ENCODE measurements at places on chromosomes 3 and 15.

DNA sequence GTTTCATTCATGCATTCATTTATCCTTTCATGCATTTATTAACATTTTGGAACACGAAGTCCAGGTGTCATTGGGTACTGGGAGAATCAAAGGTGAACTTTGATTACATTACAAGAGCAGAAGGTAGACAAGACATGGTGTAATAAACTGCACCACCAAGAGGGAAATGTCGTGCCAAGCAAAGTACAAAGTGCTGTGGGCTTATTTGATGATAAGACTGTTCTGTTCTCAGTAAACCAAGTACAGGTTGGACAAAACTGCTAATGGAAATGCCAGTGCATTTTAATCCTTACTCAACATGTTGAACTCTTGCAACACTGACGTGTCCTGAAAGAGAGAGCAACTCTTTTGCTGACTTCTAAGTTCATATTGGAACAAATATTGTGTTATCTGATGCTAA lies 69.4 kb downstream of the MME start:
- no peak for DNase-seq

- DNase-seq, result peak; percentile 27
These were observed 52.6 kb downstream of the CNTN3 start for GRCh38 chr3:74561881-74562280.

- no peak for DNase-seq
These were observed 3.3 kb downstream of the ETV5 start for GRCh38 chr3:186105543-186105942.

DNA sequence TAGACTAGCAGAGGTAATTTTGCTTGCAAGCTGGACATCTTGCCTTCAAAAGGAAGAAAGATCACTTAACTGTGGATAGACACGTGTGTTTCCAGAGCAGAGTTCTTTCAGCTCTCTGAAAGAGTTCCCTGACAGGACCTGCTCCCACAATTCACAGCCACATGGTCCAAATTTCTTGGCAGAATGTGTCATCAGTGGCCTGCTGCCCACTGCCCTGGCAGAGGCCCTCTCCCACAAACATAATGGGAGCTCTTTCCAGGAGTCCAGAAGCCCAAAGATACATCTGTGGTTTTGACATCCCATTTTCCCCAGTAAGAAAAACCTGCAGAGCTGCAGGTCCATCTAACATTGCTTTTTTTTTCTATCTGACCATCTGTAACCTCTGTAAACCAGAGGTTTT lies 48.3 kb downstream of the SERPINI1 start:
- no peak for DNase-seq

DNA sequence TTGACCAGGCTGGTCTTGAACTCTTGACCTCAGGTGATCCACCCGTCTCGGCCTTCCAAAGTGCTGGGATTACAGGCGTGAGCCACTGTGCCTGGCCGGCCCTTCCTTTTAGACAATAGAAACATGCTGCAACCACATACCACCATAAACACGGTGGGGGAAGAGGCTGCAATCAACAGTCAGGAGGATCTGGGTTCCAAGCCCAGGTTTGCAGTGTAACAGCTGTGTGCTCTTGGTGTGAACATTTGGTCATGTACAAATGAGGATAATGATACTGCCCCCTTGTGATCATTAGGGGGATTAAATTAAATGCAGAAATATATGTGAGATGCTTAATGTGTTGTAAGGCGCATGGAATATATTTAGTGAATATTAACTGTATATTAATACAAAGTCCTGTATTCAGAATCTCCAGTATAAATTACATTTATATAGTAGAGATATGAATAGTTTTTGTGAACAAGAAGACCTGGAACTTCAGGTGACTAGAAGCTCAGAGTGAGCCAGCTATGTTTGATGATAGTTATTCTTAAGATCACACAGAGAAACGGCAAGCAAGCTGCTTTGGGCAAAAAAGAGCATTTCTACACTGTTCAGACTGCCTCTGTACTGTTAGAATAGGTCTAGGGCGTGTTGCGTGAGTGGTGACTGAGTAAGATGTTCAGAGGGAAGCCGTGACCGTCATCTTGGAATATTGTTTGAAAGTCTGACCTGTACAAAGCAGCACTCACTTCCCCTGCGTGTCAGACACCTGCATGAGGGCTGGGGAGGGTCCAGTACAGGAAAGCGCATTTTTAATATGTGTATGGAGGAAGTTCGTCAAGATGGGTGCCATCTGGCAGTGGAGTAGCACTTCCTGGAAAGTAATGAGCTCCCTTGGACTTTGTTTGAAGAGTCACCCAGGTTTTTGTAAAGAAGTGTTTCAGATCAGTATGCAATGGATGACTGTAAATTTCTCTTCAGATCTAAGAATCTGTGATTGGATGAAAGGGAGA lies 125.8 kb downstream of the PGPEP1L start:
- no peak for DNase-seq

GRCh38 chr15:39361497-39361896 lies 219.4 kb upstream of the THBS1 start:
- DNase-seq, result no peak

DNA sequence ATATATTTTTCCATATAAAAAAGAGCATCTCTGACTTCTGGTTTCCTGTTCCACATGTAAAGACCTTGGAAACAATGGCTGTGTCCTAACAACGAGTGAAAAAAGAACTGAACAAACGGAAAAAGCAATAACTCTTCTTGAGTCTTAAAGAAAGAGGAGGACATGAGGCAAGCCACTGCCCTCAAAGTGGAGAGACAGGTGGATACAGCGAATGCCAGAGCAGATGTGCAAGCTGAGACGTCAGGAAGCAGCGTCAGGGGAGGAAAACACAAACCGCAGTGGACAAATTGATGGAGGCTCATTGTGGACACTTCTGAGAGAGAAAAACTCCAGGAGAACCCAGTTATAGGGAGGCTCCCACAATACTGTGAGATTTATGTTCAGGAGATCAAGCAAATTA lies 208.0 kb upstream of the MME start:
- no peak for DNase-seq

DNA sequence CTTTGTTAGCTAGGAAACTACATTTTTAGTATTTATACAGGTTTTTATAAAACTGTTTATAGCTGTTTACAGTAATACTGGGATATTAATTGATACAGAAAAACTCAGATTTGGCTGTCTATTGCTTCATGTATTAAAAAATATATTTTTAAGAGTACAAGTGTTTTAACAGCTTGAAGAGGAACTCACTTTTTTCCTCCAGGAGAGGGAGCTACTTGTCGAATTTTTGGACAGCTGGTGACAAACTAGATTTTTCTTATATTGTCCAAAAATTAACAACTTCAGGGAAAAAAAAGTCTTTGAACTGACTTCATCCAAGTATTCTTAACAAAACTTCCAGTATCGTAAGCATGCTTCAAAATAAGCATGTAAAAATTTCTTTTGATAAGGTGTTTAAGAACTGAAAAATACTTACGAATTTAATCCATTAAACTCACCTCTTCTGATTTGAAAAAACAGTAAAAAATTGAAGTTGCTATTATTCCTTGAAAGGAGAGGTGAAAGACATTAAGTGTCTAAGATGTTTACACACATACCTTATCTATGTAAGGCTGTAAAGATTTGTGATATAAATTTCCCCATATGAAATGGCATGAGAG lies 4.0 kb downstream of the DIPK2A start:
- peak; percentile 18 for DNase-seq

- no peak for DNase-seq
These were observed 57.0 kb downstream of the TMCC1 start for GRCh38 chr3:129836381-129837064.

GRCh38 chr15:75197062-75197630 lies 4.5 kb upstream of the C15orf39 start:
- DNase-seq, result no peak

DNA sequence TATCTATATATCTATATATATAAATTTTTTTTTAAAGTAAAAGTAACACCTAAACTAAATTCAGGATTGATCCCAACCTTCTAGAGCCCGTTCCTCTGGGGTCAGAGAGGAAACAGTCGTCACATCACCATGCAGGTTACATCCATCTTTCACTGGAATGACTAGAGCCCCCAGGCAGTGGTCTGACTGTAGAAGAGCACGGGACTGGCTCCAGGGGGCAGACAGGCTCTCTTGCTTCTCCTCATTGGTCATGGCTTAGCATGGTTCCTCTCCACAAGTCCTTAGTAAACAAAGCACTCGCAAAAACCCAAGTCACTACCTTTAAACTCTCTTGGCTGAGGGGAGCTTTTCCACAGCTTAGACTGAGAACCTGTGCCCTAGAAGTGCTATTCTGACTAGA lies 110.5 kb downstream of the NR2F2 start:
- no peak for DNase-seq

DNA sequence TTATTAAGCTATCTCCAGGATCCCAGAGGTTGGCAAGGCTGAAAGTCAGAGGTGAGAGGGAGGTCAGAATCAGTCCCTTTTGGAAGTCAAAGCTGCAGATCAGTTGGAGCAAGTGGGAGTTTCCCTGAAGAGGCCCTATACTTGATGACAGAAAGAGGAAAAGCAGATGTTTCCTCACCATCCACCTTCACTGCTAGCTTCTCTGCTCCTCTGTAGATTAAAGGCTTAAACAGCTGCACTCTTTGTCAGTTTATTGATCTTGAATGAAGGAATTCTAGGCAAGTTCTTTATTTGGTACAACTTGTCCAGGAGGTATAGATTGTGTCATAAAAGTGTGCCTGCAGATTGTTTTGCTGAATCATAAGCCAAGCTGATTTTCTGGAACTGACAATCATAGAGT lies 408.2 kb upstream of the TGFBR2 start:
- DNase-seq, result no peak

DNA sequence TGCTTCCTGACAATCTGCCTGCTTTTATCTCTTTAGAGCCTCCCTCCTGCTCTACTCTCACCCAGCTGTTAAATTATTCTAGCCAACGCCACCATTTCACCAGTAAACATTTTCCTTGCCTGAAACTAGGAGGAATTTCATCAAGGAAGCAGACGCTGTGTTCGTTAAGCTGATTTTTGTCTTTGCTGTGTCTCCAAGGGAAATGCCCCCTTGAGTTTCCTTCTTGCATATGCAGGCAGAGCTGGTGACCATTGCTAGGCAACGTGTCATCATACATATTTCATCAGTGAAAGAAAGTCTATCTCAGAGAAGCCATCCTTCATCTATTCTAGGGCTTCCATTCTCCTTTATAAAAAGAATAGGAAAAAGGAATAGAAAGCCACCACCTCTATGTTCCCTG lies 87.0 kb upstream of the ST8SIA2 start:
- no peak for DNase-seq

- no peak for DNase-seq
These were observed 167.9 kb downstream of the CNTN4 start for GRCh38 chr3:2266606-2267005.

DNA sequence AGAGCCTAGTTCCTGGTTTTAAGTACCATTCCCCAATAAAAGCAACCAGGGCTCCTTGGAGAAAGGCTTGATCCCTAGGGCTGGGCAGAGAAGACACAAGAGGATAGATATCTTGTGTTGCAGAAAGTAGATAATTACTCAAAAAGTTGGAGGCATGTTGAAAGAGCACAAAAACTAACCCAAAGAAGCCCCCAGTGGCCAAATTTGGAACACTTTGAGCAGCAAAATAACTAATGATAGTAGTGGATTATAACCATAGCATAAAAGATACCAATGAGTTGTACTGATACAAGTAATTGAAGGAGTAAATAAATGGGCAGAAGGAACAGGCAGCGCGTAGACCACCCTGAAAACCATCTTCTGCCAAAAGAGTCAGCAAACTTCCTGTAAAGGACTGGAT lies 12.0 kb downstream of the EXOSC7 start:
- no peak for DNase-seq

- DNase-seq, result no peak
These were observed 323.5 kb downstream of the UACA start for GRCh38 chr15:70439880-70440279.

- DNase-seq, result no peak
These were observed 211.2 kb upstream of the STRIT1 start for GRCh38 chr3:155504682-155505081.

- DNase-seq, result no peak
These were observed 43.6 kb upstream of the CHRNB4 start for GRCh38 chr15:78684657-78685056.

GRCh38 chr3:32821686-32822296 lies 4.0 kb downstream of the TRIM71 start:
- DNase-seq, result no peak

GRCh38 chr3:16300881-16301359 lies 35.9 kb downstream of the OXNAD1 start:
- DNase-seq, result no peak

GRCh38 chr15:89490081-89490813 lies 6.1 kb downstream of the RHCG start:
- no peak for DNase-seq

- DNase-seq, result no peak
These were observed 87.0 kb downstream of the KLHL25 start for GRCh38 chr15:85707519-85708338.

Measured in NCI-H1417 treated with DMSO at 0.1 percent for 48 hours (cell line).